ENCODE measurements at places on chromosomes 11 and 22.

DNA sequence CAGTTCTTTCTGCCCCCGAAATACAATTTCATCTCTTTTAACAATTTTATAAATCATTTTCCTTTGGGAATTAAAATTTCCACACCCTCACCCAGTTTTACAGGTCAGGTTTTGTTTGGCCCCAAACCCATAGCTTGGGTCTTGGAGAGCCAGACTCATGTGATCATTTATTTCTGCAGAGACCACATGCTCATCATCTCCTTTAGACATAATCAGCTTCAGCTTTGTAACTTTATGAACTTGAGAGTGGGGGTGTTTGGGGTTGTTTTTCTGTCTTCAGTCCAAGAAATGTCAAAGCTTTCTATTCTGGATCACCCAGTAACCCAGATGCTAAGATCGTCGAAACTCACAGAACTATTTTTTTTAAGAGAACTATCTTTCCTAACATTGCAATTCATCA lies 70.9 kb downstream of the DBX1 start:
- no peak for DNase-seq

DNA sequence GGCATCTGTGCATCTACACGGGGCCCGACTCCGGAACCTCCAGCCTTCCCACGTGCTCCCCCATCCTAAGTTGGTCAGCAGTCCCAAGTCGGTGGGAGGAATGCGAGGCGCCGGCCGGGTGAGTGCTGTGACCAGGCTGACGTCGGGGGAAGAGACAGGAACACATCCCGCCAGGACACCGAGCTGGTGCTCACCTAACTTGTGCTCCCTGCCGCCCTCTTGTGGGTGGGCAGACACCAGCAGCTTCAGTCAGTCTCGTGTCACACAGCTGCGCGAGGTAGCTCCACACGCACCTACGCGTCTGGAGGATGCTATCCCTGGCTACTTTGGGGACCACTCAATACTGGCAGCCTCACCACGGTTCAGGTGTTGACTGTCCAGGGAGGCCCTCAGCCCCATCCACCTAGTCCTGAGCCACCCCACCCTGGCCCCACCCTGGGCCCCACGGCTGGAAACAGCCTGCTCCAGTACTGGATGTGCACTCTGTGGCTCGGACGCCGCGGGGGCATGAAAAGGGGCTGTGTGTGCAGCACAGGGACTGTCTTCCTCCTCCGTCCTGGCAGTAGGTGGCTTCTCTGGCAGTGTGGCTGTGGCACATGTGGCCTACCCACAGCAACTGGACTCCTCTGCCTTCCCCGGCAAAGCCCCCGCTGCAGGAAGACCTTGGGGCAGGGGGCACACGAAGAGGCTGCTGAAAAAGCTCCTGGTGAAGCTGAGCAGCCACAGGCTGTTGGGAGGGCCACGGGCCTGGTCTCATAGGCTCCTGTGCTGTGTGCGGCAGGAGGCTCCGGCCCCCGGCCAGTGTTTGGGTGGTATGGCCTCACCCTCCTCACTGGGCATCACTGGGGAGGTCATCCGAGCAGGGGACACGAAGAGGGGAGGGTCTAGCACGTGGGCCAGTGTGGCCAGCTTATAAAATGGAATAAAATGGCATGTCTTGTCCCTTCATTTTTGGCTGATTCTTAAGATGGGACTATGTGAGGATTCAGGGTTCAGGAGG lies 11.2 kb upstream of the BID start:
- no peak for DNase-seq

DNA sequence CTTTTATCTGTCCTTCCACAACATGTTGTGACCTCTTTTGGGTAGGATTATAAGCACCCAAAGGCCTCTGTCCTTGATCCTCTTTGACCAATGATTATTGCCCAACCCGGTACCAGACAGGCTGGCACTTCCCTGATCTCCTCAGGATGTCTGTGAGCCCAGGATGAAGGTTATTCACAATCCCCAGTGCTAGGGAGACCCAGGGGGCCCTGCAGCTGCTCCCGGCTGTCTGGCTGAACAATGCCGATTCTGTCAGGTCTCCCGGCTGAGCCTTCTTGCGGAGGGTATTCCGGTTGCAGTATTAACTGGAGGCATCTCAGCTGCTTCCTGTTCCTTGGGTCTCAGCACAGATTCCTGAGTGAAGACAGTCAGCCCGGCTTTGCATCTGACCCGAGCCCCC lies 71.2 kb upstream of the CDON start:
- no peak for DNase-seq

GRCh38 chr11:44848963-44849350 lies 101.7 kb downstream of the TP53I11 start:
- DNase-seq = no peak

DNA sequence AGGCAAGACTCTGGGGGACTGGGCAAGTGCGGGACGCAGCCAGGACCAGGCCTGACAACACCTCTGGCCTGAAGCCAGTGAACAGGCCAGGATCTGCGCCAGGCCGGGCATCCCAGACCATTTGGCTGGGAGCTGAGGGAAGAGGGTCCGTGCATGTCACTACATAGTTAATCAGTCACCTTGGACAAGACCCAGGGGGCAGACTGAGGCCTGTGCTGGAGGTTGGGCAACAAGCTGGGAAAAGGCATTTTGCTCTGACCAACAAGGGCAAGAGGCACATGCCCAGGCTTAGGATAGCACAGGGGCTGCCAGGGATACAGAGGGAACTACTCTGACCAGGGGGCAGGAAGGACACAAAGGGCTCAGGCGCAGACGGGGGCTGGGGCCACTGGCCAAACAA lies 7.0 kb upstream of the CHADL start:
- no peak for DNase-seq

- DNase-seq = no peak
Observed at GRCh38 chr11:133228471-133229329, 303.6 kb downstream of the OPCML start.

- DNase-seq = no peak
Observed at GRCh38 chr22:21051831-21052400, 6.2 kb downstream of the LRRC74B start.

GRCh38 chr11:73856031-73856567 lies 20.5 kb downstream of the COA4 start:
- DNase-seq = no peak

DNA sequence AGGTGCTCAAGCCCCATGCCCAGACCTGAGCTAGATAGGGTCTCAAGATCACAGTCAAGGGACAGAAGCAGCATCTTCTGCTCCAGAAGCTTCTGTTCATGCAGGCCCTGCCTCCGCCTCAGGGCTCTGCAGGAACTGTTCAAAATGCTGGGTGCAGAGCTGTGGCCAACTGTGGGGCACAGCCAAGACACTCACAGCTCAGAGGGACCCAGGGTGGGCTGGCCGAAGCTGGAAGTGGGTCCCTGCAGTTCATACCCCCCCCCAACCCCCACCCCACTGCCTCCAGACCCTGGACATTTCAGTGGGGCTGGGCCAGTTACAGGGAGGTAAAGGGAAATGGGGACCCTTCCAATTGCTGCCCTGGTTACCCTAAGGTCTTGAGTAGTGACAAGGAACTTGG lies 129.0 kb downstream of the CRYBB2 start:
- no peak for DNase-seq

GRCh38 chr11:128776069-128776423 lies 82.2 kb downstream of the FLI1 start:
- DNase-seq = no peak

GRCh38 chr22:48653306-48653705 lies 1174.4 kb downstream of the BRD1 start:
- no peak for DNase-seq

- no peak for DNase-seq
Observed at GRCh38 chr11:7583248-7583647, 69.4 kb downstream of the PPFIBP2 start.

- no peak for DNase-seq
Observed at GRCh38 chr11:112583261-112583893, 322.7 kb upstream of the PLET1 start.

DNA sequence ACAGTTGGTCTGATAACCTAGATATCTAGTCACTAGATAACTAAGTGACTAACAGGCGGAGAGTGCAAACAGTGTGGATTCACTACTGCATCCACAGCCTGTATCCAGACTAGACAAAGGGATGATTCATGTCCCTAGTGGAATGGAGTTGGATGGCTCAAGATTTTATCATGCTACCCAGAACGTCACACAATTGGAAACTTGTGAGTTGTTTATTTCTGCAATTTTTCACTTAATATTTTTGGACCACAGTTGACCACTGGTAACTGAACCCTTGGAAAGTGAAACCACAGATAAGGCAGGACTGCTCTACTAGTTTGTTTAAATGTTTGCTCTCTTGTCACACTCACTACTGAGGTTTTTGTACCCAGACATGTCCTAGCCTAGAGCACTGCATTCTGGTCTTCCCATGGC lies 76.0 kb downstream of the UBASH3B start:
- no peak for DNase-seq

DNA sequence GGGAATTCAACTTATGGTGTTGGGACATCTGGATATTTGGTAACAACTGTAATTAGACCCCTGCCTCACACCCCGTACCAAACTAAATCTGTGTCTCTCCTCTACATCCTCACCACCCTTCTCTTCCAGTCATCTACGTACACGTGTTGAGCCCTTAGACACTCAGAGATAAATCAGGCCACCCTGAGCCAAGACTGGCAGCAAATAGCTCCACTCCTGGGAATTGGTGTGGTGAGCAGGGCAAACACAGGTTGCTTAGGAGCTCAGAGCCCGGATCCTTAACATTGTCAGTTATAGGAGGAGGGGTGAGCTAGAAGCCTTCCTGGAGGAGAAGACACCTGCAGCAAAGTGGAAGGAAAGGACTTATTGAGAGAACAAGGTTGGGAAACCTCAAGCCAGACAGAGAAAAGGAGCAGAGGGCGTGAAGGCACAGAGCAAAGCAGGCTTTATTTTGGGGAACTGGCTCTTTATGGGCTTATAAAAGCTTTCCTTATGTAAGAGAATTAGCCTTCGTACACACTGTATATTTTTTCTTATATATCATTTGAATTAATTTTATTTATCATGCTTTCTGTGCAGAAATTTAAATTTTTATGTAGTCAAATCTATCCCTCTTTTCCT lies 36.9 kb upstream of the KLHL35 start:
- DNase-seq = no peak

GRCh38 chr11:95652002-95652472 lies 137.5 kb downstream of the FAM76B start:
- DNase-seq = no peak

DNA sequence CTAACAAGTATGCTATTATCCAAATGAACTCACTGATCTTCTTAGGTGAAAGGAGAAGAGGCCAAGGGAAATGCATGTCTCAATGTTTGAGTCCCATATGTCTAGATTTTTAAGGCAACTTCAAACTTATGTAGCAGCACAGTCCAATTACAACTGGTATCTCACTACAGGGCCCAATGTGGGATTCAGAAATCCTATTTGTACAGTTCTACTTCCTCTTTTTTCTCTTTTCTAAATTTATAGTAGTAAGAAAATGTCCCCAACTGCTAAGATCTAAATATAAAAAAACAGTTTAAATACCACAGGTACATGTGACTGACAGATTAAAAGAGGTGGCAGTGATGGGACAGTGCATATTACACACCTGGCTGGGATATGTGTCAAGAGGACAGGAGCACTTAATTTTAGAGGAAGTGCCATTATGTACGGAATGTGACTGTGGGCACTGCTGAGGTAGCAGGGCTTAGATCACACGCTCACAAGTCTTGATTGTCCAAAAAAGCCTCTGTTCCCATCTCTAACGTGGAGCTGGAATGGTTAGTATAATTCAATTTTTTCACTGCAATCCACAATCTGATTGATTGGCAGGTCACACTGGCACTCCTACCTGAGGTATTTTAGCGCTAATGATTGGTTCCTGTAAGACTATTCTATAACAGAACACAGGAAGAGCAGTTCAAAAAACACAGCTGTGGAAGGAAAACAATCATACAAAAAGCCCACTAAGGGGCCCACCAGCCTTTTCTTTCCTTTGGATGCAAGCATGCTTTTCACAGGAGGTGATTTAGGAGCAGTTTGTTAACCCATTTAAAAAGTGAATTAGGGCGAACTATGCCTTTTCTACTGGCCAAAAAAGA lies 34.6 kb downstream of the APOL5 start:
- no peak for DNase-seq

DNA sequence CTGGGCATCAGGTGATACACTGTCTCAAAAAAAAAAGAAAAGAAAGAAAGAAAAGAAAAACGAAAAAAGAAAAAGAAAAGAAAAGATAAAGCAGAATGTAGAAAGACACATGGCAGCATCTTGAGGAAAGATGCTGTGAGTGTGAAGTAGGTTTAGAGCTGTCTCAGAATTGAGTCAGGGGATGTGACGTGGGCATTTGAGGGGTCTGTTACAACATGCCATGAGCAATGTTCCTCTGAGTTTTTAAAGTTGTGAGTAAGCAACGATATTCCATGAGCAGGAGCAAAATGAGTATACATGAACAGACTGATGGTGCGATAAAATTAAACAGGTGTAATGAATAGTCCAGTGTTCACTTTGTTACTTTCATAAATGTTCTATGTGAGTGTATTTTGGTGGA lies 11.3 kb upstream of the QSER1 start:
- DNase-seq = no peak

DNA sequence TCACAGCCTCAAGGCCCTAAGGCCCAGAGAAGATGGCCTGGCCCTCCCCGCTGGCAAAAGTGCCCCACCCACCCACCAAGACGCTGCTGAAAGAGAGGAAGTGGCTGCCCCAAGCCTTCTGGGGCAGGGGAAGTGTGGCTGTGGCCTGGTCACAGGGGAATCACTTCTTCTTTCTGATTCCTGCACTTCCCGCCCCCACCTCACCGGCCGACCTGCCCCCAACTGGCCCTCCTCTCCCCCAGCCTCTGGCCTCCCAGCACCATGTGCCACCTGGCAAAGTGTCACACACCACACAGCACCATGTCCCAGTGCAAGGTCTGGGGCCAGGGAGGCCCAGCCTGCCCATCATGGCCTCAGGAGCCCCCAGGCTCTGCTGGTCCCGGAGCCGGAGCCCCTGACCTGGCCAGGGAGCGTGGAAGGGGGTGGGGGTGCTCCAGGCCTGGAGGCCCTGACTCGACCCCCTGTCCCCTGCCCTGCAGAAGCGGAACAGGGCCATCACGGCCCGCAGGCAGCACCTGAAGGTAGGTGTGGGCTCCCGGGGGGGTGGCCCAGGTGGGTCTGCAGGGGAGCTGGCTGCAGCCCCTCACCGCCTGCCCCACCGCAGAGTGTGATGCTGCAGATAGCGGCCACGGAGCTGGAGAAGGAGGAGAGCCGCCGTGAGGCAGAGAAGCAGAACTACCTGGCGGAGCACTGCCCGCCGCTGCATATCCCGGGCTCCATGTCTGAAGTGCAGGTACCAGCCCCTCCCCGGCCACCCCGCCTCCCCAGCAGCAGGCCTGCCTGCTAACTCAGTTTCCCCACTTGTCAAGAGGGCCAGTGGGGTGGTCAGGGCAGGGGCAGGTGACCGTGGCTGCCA lies 1.4 kb downstream of the TNNI2 start:
- DNase-seq = no peak

- DNase-seq = no peak
Observed at GRCh38 chr22:29109822-29110221, 37.0 kb downstream of the KREMEN1 start.
